Endothelial cell (in vitro differentiated cells): ENCODE measurements at places on chromosomes 5 and 9.

DNA sequence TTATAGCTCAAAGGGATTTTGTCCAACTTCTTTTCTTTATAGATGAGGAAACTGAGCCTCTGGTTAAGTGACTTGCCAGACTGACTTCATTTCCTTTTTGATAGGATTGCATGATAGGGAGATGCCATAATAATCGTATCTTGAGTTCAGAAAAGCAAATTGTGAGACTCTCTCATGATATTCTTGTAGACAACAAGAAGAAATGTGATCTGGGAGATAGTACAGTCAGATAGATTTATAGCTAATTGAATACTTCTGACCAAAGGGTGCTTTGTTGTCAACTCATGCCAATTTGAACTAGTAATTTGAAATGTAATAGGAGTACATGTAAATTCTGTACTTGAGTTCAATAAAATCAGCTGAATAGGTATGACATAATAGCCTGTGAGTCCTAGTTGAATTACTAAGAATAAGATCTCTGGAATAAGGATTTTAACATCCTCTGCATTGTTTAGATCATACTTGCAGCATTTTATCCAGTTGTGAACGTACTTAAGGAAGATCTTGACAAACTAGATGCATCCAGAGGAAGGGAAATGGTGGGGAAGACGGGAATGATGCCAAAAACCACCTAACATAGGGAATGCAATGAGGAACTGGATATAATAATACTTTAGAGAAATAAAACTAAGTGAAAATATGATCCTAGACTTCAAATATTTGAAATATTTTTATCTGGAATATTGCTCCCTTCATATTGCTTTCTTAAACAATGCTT, 25.5 kb downstream of the CWC27 start:
- peaks cover 7% of the 10 kb centered on the region for H3K4me1 ChIP-seq
- no peak overlapping the region for H3K4me3 ChIP-seq
- no peak for DNase-seq
- H3K36me3 ChIP-seq, result peaks cover 4% of the 10 kb centered on the region
- no peak overlapping the region for H3K27ac ChIP-seq
- H3K27me3 ChIP-seq, result no peaks in the 10 kb centered on the region

DNA sequence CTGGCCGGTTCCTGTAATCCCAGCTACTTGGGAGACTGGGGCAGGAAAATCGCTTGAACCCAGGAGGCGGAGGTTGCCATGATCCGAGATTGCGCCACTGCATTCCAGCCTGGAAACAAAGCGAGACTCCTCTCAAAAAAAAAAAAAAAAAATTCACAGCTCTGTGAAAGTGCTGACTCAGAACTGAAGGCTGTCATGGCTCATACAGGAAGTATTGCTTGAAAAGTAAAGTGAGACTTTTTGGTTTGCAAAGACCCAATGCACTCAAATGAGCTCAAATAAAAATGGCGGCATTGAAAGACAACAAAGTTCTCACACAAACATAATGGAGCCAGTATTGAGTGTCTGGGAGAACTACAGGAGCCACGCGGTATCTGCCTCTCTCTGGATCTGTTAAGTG, 202.1 kb downstream of the FBXL7 start:
- no peaks in the 10 kb centered on the region for H3K27me3 ChIP-seq
- no peak for DNase-seq
- peaks cover 5% of the 10 kb centered on the region for H3K36me3 ChIP-seq
- no peak overlapping the region for H3K27ac ChIP-seq

DNA sequence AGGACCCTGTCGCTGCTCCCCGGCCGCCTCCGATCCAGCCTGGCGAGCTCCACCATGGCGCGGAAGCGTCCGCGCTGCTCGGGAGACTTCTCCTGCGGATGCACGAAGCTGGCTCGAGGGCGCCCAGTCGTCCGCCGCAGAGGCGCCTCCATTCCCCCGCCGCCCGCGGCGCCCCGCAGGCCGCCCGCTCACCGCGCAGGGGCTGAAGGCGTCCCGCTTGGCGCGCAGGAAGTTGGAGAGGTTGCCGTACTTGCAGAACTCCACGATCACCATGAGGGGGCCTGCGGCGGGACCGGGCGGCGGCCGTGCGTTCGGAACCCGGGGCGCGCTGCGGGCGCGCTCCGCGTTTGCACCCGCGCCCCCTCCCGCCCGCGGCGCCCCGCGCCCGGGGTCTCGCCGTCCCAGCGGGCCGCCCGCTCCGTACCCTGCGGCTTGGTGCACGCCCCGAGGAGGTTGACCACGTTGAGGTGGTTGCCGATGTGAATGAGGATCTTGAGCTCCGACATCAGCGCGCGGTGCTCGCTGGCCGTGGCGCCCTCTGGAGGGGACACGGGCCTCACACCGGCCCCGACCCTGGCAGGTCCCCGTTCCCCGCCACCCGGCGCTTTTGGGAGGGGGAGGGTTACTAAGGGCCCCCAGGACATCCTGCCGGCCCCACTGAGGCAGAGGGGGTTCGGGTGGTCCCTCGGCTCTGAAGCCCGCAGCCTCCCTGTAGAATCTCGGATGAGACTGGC, 27.7 kb upstream of the SCGB3A1 start:
- H3K4me1 ChIP-seq, result peaks cover 33% of the 10 kb centered on the region
- peaks cover 49% of the 10 kb centered on the region for H3K36me3 ChIP-seq
- no peak overlapping the region for H3K27ac ChIP-seq
- H3K4me3 ChIP-seq, result no peak overlapping the region
- peak; percentile 52 for DNase-seq

DNA sequence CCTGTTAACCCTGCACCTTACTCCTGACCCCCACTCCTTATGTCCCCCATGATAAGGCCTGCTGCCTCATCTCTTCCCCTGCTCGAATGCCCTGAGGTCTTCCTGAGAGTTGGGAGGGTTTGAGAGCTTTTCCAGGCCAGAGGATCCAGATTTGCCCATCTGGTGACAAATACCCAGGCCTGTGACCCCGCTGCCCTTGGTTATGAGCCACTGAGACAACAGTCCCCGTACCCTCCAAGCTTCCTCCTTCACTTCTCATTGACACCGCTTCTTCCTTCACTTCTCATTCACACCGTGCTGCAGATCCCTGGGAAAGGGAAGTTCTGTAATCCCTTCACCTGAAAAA, 593 bp downstream of the GM2A start:
- H3K36me3 ChIP-seq, result no peaks in the 10 kb centered on the region
- peak; percentile 8 for DNase-seq
- H3K27ac ChIP-seq, result peak overlapping the region; percentile 2
- H3K4me3 ChIP-seq, result peak overlapping the region; percentile 83
- peaks cover 4% of the 10 kb centered on the region for H3K27me3 ChIP-seq

- H3K4me3 ChIP-seq, result no peak overlapping the region
- H3K4me1 ChIP-seq, result peaks cover 26% of the 10 kb centered on the region
- peak overlapping the region; percentile 93 for H3K27ac ChIP-seq
- H3K27me3 ChIP-seq, result peaks cover 1% of the 10 kb centered on the region
These were observed 90.3 kb upstream of the ZNF366 start for GRCh38 chr5:72597456-72597948.

GRCh38 chr5:1725641-1726468, 73.8 kb downstream of the MRPL36 start:
- no peaks in the 10 kb centered on the region for H3K4me1 ChIP-seq
- peaks cover 6% of the 10 kb centered on the region for H3K27me3 ChIP-seq

GRCh38 chr5:80216096-80216495, 39.8 kb downstream of the SERINC5 start:
- no peak overlapping the region for H3K4me3 ChIP-seq
- peaks cover 13% of the 10 kb centered on the region for H3K36me3 ChIP-seq
- no peaks in the 10 kb centered on the region for H3K27me3 ChIP-seq
- no peak for DNase-seq
- H3K27ac ChIP-seq, result no peak overlapping the region
